D341Med (cell line): ENCODE measurements at places on chromosomes 3 and 15.

DNA sequence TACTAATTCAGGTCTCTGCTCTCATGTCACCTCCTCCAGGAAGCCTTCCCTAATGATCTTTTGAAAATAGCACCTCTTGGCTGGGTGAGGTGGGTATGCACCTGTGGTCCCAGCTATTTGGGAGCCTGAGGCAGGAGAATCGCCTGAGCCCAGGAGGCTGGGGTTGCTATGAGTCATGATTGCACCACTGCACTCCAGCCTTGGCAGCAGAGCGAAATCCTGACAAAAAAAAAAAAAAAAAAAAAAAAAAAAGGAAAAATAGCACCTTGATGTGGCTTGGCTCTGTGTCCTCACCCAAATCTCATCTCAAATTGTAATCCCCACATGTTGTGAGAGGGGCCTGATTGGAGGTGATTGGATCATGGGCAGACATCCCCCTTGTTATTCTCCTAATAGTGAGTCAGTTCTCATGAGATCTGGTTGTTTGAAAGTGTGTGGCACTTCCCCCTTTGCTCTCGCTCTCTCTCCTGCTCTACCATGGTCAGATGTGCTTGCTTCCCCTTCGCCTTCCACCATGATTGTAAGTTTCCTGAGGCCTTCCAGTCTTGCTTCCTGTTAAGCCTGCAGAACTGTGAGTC, 11.2 kb upstream of the RNU6-1 start:
- no peak for DNase-seq

GRCh38 chr15:85581495-85581894, 201.1 kb downstream of the AKAP13 start:
- no peak for DNase-seq

DNA sequence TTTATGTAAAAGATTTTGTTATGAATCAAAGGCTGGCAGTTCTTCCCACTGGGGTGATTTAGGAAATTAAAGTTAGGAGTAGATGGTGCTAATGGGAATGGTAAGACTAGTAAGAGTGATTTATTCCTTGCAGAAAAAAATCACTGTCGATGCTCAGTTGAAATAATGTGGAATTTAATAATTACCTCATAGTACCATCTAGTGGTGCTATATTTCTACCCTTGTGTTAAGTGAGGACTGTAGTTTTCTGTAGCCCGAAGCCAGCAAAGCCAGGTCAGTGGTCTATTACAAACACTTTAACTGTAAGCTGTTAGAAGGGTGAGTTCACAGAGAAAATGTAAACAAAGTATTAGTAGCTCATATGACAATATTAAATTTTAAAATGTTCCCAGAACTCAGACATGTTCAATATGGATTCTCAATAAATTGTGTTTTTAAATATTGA, 39.5 kb upstream of the GOLGA8J start:
- no peak for DNase-seq

DNA sequence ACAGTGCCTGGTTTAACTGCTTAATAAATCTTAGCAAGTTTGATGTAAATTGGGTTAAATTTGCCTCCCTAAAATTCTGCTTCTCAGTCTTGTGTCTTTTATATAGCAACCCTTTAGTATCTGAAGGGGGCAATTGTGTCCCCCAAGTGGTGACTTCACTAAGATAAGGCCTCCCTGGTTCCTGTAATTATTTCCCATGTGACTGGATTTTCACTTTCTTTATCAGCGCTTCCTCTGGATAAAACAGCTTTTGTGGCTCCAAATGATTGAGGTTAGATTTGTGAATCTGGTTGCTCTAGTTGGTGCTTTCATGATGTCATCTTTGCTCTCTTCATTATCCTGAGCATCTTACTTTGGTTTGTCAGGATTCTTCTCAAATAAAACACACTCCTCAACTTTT, 334.3 kb upstream of the CTDSPL start:
- DNase-seq = no peak

DNA sequence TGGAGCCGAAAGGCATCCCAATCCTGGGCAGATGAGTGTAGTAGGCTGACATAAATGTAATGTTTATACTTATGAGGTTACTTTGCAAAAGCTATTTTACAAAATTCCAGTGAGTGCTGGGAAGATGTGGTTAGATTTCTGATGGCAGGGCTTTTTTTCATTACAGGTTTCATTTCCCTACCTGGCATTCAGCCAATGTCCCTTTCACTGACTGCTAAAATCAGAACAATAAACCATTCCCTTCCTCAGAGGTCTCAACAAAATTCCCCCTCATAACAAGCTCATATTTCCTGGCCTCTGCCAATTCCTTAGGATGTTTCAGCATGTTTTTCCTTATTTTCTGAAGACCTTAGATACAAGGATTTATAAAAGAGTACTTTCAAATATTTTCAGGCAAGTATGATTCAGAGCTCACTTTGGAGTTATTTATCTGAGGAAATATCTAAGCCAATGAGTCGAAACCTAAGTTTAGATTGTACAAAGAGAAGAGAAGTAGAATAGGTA, 40.9 kb upstream of the CCDC80 start:
- no peak for DNase-seq

DNA sequence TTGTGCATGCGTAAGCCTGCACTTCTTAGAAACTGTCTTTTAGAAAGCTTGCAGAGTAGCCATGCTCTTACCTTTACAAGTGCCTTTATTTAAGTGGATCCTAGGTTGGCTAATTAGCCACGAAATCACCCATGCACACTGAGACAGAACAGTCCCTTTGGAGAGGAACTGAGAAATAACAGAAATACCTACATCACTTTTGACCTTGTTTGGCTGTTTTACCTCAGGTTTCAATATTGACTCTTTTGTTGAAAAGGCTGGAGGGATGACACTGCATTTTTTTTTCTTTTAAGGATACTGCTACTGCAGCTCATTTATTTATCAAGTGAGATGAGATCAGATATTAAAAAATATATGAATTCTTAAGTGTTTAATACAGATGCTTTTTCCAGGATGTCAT, 155.6 kb upstream of the GOLIM4 start:
- DNase-seq = no peak

DNA sequence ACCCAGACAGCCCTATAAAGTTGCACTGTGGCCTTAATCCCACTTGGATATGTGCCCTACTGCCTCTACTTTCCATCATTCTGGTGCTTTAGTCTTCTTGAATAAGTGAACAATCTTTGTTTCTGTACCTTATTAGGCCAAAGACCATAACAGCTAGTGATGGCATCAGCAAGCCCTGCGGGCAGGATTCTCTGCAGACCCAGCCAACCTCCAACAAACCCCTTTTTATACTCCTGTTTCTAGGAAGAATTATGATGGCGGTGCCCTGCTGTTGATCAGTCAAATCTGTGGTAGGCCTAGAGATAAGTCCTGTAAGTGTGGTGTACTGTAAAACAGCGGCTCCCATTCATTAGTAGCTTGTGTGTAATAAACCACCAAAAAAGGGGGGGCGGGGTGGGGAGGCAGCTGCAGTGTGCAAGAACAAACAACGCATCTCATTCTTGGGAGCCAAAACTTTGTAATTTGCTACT, 40.5 kb downstream of the SOX2 start:
- DNase-seq = no peak

DNA sequence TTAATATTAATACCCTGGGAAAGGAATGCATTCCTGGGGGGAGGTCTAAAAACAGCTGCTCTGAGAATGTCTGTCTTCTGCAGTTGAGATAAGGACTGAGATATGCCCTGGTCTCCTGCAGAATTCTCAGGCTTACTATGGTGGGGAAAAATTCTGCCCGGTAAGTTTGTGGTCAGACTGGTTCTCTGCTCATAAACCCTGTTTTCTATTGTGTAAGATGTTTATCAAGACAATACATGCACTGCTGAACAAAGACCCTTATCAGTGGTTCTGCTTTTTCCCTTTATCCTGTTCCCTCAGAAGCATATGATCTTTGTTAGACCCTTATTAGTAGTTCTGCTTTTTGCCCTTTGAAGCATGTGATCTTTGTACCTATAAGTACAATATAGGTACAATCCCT, 494.6 kb downstream of the CNTN6 start:
- no peak for DNase-seq

- no peak for DNase-seq
These were observed 152.5 kb downstream of the ADAMTS17 start for GRCh38 chr15:100189319-100189718.

DNA sequence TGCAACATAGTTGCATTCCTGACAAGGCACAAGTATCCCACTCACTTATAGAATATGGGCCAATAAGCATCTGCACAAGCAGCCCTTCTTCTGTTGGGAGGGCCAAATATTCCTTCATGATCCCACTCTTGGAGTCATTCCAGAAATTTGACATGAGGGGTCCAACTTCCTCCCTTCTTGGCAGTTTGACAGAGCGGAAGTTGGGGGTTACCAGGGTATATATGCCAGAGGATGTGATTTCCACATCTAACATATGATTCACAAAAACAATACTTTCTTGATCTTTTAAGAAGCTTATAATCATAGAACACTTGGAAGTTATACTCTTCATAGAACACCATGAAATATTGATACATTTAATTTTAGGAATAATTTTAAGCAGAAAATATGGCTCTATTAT, 100.9 kb upstream of the CRBN start:
- no peak for DNase-seq

DNA sequence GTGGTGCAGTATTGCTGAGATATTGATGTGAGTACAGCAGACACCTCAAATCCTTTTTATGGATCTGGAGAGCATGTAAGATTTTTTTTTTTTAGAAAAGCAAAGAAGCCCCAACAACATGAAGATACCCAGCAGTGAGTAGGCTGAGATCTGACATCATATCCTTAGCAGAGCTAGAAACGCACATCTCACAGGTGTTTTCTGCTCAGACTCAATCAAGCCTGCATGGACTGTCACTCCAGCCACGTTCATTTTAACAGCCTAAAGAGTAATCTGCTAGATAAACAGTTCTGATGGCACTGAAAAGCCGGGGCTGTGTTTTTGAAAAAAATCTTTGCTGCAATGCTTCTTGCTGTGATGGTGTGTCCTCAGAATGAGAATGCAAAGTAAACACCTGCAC, 544.2 kb downstream of the FGF12 start:
- DNase-seq = no peak

DNA sequence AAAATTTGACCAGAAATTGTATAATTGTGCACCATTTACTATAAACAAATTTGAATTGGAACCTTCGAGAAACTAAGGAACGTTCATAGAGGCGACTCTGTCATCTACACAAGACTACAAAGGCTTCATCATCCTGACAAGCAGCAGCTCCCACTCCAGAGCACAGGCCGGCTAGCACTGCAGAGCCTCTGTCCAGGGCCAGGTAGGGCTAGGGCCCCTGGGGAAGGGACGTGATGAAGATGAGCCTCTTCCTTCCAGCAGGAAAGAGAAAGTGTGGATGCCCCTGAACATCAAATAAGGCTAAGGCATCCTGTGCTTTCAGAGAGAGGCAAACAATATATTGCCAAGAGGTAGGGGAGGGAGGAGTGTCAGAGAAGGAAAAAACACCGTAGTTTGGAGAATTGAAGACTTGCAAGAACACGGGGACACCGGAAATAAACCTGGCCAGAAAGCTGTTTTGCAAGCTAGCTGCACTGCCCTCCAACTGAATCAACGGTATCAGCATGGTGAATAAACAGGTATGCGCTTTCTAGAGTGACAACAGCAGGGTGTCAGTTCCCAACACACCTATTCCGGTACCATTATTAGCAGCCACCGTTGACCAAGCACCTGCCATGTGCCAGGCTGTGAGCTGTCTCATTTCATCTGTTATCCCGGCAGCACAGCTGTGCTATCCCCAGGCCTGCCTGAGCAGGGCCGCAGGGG, 12.4 kb downstream of the XXYLT1 start:
- DNase-seq = no peak

GRCh38 chr3:143584474-143584873, 263.8 kb downstream of the SLC9A9 start:
- DNase-seq = no peak

DNA sequence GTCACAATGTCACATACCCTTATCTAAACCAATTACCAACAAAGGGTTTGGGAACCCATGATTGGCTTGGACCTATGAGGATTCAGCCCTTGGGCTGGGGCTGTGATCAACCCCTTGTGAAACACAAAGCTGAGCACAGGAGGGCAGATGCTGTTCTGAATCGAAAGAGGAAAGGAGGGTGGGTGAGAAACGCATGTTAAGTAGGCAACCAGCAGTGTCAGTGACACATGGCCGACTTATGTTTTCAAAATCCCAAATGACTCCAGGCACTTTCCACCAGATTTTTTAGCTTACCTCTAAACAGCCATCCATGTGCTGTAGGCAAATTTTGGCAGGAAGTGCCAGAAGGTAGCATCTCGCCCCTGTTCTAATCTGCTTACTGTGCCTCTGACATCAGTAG, 34.1 kb upstream of the KLHL25 start:
- DNase-seq = peak; percentile 52

DNA sequence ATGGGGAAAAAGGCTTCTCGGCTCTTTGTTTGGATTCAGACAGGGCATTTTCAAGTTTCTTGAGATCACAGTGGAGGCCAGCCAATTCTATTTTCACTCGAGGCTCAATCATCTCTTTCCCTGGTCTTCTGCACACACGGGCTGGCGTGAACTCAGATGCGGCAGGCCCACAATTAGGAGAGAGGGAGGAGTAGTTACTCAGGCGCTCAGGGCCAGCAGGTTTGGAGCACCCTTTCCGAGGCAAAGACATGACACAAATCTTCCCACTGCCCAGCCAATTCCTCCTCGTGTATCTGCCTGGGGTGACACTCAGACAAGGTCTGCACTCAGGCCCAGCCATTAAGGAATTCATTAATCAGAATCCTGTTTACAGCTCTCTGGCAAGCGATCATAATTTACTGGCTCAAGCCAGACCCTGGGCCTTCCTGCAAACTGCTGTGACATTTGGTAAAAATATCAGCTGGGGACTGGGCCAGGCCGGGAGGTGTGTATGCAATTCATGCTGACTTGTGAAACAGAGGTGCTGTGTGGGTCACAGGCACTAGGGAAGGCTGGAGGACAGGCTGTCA, 68.1 kb upstream of the TLE3 start:
- DNase-seq = no peak

DNA sequence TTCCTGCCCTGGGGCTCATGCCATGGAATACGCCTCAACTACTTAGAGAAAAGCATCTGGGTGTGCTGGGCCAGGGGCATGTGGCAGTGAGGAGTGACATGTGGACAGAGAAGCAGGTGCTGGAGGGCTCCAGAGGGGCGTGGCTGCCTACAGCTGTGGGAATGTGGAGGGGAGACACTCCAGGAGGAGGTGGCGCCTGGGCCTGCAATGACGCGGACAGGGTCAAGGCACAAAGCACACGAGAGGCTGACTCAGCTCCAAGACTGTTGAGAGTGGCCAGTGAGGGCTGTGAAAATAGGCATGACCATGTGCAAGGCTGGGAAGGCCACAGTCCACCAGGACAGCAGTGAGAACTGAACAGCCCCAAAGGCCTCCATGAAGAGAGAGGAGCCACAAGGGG, 48.5 kb downstream of the PTH1R start:
- DNase-seq = no peak

- DNase-seq = no peak
These were observed 211.9 kb downstream of the KCNAB1 start for GRCh38 chr3:156332304-156332703.

DNA sequence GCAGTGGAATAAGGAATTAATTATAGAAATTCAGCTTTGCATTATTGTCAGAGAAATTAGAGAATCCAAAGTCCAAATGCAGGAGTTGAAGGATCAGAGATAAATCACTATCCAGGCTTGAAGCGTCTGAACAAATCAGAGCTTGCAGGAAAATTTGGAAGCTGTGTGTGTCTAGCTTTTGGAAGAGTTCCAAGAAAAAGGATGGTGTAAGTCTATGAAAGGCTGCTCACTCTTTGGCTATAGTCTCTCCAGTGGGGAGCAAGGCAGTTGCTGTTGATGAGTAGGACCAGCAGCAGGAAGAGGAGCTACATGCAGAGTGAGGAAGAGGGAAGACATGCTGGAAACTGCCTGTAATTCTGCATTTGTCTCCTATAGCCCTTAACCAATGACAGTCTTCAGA, 464.3 kb upstream of the GRM7 start:
- no peak for DNase-seq
